ENCODE measurements at places on chromosomes 7 and 10.
A peak's percentile ranks its signal among the peaks of the same experiment; 100 is the strongest.

DNA sequence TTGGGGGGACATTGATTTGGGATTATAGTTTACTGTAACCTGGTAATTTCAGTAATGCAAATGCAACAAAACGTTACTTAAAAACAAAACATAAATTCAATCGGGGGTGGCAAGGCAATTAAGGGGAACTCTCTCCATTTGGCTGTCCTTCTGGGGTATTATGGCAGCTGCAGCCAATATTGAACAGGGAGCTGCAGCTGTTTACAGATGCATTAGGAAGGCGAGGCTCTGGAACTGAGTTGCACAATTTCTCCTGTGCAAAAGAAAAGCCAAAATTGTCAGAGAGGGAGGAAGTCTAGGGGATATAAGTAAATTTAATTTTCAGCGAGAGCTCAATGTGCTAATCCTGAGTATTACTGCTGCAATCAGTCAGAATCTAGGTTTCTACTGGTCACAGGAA lies 36.1 kb downstream of the NEUROD6 start:
- DNase-seq: no peak

DNA sequence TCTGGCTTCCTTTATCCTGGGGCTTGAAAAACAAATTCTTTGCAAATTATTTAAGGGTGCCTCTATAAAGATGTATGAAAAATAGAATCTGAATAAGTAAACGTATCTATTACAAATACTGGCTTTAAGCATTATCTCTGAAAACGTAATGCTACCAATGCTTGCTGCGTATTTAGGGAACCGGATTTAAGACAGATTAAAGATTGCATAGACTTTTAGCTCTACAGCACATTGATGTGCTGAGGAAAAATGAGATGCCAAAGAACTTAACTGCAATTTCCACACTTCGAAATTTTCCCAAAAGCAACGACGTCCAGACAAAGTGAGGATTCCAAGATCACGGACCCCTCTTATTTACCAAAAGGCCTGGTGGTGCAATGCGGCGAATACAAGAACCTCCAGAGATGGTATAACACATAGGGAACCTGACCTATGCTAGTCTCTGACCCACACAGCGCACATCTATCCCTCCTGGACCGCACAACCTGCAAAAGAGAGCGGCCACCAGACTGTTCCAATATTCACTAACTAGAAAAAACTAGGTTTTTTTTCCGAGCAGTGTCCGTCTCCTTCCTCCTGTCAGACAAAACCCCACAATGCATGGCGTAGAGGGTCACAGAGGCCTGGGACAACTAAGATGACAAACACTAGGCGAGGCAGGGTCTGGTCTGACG lies 34.3 kb upstream of the PHF14 start:
- DNase-seq: no peak

- no peak for DNase-seq
Measured at GRCh38 chr10:8811201-8811600, 756.7 kb downstream of the GATA3 start.

DNA sequence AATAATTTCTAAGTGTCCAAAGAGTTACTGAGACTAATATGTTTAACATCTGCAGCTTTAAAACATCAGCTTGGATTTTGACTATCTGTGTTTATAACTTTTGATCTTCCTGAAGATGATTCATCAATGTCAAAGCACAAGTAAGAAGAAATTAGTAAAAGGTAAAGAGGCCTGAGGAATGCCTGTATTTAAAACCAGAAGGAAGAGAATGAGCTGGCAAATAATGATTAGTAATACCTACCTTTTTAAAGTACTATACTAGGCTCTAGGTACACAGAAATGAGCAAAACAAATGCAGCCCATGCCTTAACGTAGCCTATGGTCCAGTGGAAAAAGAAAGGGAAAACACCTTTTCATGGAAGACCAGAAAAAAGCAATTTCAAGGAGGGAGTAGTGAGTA lies 158.0 kb downstream of the KCND2 start:
- DNase-seq: no peak

DNA sequence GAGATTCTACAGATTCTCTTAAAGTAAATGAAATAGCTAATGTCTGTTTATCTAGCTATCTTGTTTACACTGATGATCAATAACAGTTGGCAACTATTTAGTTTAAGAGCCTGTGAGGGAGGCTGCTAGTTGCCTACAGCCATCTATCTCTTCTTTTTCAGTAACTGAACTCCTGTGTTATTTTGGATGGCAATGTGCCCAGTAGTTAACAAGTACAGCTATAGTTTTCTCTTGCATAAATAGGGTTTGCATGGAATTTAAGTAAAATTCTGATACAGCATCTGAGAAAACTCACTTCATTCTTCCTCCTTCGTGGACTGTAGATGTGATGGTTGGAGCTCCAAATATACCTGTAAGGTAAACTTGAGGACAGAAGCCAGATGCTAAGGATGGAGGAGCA lies 219.5 kb upstream of the POT1 start:
- DNase-seq: no peak

- DNase-seq: no peak
Measured at GRCh38 chr7:121824276-121824675, 48.7 kb upstream of the PTPRZ1 start.

GRCh38 chr7:7895004-7895650 lies 73.5 kb upstream of the GLCCI1 start:
- no peak for DNase-seq

DNA sequence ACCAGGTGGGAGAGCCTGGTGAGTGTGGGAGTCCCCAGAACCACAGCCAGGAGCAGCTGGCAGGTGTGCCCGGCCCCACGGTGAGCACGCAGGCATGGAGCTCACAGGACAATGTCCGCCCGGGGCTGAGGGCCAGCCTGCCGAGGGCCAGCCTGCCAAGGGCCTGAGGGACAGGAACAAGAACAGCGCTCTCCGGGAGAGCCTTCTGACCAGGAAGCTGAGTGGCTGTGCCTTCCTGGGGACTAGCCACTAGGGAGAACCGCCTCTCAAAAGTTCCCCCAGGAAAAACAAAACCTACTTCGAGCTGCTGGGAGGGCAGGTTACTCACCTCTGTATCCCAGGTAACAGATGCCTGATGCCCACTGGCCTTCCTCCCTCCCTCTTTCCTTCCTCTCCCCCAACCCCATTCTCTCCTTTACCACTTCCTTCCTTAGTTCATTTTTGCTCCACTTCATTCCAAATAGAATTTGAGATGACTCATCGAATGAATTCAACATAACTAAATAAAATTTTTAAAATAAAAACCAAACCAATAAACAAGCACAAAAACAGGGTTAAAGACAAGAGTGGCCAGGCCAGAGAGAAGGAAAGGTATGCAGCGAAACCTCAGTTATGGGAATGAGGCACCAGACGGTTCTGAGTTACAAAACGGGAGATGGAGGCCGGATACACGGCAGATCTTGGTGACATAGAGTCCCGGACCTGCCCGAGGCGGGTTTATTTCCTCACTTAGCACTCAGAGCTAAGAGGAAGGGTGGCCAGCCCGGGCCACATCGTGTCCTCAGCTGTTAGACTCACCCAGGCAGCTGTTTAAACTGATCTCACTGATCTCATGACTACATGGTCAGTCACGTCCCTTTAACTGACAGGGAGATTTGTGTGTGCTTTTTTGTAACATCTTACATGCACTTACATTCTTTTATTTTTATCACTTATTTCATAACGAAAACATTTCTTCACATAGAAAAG lies 128.5 kb downstream of the TNS3 start:
- no peak for DNase-seq

GRCh38 chr10:63630931-63631680 lies 109.9 kb downstream of the REEP3 start:
- no peak for DNase-seq

DNA sequence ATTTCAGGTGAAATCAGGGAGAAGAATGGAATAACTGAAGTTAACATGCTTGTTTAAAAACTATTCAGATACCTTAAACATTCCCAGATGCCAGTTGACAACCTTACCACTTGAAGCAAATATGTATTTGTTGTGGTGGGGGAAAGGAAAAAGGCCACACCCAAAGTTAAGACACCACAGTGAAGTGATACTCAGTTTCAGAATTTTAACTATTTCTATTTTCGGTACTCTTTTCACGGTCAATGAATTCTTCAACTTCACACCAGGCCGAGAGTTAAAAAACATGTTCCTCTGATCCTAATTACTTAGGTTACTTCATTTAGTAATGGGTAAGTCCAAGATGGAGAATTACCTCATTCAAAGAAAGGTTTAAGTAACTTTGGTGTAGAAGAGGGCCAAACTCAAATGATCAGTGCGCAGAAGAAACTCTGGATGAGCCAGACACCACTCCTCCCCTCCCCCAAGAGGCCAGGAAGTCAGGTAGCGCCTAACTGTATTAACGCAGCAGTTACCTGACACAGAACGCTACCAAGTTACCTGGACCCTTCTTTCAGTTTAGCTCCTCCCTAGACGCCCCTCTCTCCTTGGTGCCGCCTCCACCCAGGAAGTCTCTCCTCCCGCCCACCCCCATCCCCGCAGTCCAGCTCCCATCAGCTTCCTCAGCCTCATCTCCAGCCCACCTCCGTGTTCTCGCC lies 700 bp downstream of the MTPN start:
- peak; percentile 67 for DNase-seq

DNA sequence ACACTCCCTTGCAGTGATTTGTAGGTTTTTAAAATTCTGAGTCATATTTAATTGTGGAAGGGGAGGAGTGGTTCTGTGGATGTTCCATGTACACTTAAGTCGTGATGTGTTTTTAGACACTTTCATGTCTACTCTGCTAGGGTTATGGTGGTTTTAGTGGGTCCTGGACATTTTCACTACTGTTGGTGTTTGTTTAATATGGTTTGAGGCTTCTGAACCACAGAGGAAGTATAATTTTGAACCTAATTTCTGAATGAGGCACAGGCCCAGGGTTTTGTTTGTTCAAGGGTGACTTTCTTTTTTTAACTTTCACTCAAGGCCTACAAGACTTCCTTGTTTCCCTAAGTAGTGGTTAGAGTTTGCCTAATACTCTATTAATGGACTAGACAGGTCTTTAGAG lies 13.3 kb downstream of the SLC26A5 start:
- DNase-seq: no peak

DNA sequence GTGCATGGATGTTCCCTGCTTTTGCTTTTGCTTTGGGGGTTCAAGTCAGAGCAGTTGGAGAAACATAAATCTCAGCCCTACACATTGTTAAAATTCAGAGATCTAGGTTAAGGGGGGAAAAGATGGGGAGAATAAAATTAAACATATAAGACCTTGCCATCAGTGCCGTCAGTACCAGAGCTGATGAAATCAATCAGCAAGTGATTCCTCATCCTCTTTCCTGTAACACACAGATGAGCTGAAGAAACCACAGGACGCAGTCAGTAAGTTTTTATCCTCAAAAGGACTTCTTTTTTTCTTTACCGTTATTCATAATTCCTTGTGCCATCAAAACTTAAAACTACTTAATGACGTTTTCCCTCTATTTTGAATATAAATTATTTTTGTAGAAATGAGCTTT lies 5.9 kb downstream of the HECW1 start:
- no peak for DNase-seq

DNA sequence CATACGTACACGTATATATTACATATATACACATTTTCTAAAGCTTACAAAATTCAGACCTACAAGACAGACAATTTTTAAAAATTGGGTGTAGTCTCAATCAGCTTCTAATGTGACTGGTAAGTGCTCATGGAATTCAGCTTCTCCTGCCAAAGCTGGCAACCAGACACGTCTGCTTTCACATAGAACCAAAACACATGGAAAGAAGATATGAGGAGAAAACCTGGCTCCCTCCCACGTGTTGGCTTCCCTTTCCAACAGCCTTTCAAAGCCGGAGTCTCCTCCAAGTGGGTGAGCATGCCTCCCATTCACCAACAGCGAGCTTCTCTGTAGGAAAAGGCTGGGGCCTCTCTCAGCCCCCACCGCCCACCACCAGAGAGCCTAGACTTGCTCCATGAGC lies 33.4 kb downstream of the CDCA7L start:
- no peak for DNase-seq

GRCh38 chr7:17915796-17916195 lies 24.5 kb downstream of the SNX13 start:
- no peak for DNase-seq

GRCh38 chr7:1986366-1987083 lies 246.2 kb downstream of the MAD1L1 start:
- DNase-seq: no peak

DNA sequence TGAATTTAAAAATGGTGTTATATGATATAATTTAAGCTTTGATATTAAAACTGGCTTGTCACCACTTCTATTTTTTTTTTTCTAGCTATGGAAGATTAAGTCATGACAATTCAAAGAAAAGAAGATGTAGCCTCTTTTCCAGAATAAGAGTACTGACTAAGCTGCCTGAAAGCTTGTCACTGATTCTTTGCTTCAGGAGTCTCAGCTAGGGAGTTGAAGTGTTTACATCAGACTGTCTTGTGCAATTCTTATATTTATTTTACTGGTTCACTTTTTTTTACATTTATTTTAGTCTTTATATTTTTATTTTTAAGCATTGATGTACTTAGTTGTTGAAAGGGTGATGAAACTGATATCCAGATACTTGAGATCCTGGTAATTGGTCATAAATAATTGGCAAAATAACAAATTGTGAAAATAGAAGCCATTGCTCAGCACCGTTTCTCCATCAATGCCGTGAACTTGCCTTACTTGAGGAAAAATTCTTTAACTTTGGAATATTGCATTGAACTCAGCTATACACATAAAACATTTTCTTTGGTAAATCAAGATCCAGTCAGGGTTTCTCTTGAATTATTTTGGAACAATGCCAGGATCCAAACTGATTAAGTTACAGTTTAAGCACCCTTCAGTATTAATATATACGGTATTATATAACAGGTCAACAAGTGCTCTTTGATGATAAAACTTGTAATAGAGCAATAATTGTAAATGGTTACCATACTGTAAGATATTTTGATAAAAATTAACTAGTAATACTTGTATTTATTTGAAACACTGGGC lies 156.4 kb downstream of the PHTF2 start:
- no peak for DNase-seq

- no peak for DNase-seq
Measured at GRCh38 chr10:61765176-61766087, 102.7 kb downstream of the CABCOCO1 start.

GRCh38 chr7:49767719-49768118 lies 5.7 kb upstream of the VWC2 start:
- DNase-seq: no peak

DNA sequence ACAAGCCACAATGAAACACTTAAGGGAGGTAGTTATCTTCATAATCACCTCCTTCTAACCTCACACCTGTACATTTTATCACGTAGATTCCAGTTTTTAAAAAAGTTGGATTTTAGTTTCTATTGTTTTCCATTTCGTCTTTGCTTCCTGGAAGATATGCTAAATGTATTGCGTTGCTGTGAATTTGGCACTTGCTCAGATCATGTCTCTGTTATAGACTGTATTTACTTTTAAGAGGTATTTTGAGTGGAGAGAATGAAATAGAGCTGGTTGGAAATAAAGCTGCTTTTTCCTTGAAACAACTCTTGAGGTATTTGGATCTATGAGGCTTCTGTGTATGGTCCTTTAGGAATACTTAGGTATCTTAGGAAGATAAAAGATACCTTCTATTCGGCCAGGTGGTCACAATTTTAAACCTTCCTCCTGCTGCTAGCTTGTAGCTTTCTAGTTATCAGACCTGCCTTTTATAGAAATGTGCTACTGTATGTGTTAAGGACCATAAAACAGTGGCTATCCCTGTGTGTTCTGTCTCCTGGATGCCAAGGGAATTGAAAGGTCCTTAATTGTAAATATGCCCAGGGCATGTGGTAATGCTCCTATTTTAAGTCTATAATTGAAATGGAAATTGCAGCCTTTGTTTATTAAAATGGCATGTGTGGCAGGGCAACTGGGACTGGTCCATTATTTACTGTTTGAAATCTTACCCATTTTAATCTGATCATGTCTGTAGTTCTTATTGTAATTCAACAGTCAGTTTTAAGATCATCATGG lies 147.7 kb downstream of the SND1 start:
- no peak for DNase-seq

GRCh38 chr7:55423277-55423711 lies 58.2 kb downstream of the LANCL2 start:
- DNase-seq: no peak
